ENCODE measurements at places on chromosomes 2 and 18.

DNA sequence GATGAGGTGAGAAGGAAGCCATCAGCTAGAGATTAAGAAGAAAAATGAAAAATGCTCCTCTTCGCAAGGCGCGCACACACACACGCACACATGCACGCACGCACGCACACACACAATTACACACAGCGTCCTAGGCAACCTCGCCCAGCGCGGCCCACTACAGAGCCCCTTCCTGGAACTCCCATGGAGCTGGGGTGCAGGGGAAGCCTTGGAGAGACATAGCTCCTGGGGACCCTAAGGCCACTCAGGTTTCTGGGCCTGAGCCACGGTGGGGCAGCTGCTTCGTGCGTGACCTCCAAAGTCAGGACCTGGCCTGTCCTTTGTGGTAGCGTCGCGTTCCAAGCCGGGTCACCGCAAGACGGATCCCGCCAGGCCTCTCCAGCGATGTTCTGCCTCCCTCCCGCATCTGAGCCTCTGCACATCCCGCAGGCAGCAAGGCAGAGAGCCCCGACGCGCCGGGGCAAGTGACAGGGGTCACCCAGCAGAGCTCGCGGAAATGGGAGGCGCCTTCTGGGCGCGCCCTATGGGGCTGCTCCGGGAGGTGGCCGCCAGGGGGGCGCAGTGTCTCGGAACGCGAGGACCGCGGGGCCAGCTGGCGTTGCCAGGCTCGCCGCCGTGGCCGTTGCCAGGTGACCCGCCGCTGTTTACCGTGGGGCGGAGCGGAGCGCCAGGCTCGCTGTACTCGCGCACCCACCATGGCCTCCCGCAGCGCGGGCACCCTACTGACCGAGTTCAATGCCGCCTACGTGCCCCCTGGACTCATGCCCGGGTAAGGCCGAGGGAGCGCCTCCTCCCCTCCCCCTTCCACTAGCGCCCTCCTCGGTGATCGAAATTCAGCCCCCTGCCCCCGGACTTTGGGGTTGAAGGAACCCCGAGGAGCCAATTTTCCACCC, 79.0 kb downstream of the CIB4 start:
- DNase-seq: peak; percentile 42

- DNase-seq: no peak
Observed at GRCh38 chr2:38524580-38524979, 78.1 kb downstream of the HNRNPLL start.

DNA sequence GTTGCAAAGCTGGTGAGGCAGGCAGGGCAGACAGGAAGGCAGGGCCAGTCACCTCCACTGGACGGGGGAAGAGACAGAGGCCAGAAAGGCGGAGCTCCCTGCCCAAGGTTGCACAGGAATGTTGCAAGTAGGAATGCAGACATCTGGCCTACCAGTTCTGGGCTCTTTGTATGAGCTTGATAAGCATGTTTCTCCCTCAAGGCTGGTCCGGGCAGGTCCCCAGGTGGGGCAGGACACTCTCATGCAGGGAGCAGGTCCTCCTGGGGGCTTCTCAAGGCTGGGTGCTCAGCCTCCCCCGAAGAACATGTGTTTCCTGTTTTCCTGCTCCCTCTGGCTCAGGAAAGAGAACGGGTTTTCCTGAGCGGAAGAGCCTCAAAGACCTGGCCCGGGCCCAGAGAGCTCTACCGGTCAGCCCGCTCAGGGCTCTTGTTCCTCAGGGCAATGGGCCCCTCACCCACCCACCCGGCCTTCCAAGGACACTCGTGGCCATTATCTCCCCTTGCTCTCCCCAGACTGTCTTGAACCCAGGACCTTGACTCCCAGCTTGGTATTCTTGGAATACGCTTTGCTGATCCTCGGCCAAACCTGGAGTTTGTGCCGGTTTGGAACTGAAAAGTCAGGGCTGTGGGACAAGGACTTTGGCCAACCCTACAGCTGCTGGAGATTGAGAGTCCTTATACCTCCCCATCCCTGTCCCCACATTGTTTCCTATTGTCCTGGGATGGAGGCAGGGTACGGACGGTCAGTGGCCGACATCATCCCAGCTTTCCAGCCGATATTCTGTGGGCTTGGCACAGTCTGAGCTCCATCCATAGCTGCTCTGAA, 87.7 kb upstream of the HAAO start:
- DNase-seq: no peak

DNA sequence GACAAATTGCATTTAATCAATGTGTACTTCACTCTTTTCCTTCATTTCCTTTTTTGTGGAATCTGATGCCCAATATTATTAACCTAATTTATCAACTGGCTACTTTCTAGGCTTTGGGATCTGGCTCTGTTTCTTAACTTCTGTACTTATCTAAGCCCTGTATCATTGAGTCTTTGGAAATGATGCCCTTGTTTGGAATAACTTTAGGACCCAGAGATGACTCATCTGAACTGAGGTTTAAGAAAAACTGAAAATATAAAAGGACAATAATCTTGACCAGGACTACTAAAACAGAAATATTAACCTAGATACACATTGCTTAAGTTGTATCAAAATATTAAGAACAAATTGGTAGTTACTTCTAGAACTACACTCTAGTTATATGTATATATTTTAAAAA, 600.8 kb downstream of the CPS1 start:
- no peak for DNase-seq

DNA sequence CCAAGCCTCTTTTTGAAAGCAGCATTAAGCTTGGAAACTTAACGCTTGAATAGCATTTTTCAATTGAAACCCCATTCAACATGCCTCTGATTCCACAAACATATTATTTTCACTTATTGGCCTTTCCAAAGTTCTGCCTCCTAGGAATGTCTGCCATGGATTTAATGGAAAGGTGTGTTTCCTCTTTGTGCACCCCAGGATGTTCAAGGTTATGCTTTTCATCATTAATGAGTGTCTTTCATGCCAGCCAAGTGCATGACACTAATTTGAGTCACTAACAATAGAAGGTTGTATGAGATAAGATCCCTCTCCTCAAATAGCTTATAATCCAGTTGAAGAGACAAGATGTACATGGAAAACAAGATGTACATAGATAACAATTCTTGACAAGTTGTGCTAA, 84.7 kb downstream of the ALPK2 start:
- DNase-seq: no peak

DNA sequence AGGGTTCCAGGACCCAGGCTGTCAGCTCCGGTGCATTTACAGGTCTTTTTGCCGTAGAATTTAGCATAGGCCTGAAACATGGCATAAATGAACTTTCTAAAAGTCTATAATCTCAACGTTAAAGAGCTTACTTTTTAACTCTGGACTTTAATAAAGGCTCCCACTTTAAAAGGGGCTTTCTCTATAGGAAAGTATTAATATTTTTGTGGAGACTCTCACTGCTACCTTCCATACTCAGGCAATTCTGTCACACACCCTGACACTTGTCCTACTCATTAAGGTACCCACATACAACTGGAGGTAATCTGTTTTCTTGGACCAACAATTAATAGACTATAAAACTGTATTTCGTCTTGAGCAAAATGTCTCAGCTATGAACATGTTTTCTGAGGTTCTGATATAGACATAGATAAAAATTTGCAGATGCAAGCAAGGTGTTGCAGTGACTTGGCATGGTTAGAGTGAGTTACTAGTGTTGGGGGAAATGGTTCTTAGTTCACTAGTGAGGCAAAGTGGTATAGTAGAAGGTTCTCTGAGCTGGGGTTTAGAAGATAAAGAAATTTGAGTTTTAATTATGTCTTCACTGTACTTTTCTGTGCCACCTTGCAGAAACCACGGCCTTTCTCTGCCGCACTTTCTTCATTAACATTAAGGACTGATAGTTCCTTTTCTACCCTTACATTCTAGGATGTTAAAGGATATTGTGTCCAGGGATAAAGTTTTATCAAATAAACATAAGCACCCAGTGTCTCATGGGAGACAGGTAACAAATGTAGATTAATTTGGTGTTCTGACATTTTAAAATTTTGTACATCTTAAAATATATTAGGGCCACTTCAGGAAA, 10.8 kb upstream of the NR4A2 start:
- DNase-seq: no peak

GRCh38 chr2:19670303-19670702, 231.5 kb downstream of the TTC32 start:
- no peak for DNase-seq
